ENCODE measurements at places on chromosomes 16 and 17. TPM values are rescaled to one million over a fixed set of nuclear protein-coding genes. Genes with fewer than 3 reads are reported as not detected.

APOH gene
- total RNA-seq, result not detected

MYH13 gene
- total RNA-seq, result not detected

TBC1D3E gene
- total RNA-seq, result not detected

DNAI2 gene
- total RNA-seq, result not detected

FBXL16 gene
- under 0.01 TPM for total RNA-seq

GDPD1 gene
- 0.43 TPM for total RNA-seq

KRTAP1-4 gene
- not detected for total RNA-seq

ALOX15 gene
- total RNA-seq, result not detected

FBXL19 gene
- total RNA-seq, result 13.6 TPM

CDYL2 gene
- total RNA-seq, result 2.0 TPM

P2RX5 gene
- 0.43 TPM for total RNA-seq

PIPOX gene
- 2.2 TPM for total RNA-seq

RND2 gene
- 0.60 TPM for total RNA-seq

UTP18 gene
- total RNA-seq, result 25.7 TPM

CCL16 gene
- total RNA-seq, result not detected

HP gene
- total RNA-seq, result not detected

ARSG gene
- 1.2 TPM for total RNA-seq

MMP15 gene
- total RNA-seq, result 1.2 TPM

CHST6 gene
- total RNA-seq, result 0.16 TPM
